ENCODE measurements at places on chromosomes 1 and 21.

- DNase-seq: peak; percentile 33
Measured at GRCh38 chr1:63148825-63149645, 173.3 kb upstream of the FOXD3 start.

DNA sequence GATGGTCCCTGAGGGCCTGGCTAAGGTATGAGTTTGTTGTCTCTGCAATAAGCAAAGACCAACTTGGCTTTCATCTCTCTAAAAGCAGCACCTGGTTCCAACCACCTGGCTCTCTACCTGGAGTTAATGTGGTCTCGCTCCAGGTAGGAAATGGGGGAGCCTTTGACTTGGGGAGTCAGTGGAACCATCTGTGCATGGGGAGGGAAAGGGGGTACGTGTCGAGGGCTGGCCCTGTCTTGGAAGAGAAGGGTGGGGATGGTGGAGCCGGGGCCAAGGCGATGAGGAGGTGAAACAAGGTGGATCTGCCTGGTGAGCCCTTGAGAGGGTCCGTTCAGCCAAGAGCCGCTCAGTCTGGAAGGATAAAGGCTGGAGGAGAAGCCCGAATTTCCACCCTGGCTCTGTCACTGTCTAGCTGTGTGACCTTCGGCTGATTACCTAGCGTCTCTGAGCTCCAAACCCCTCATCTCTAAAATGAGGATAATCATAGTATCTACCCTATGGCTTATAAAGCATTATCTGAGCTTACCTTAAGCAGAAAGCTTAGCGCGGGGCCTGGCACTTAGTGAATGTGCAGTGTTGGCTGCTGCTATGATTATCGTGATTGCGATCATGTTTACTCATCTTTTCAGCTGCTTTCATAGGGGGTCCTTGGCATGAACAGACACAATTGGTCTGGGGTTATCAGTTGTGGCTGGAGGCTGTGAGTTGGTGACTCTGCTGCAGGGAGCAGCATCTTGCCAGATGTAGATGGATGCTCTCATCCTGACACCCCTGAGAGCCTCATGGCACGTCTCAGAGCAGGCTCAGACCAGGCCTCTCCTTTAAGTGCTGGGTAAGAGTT is 78.7 kb downstream of the ACTL8 start:
- DNase-seq: no peak

- DNase-seq: no peak
Measured at GRCh38 chr1:85584264-85584781, 3.8 kb downstream of the CCN1 start.

DNA sequence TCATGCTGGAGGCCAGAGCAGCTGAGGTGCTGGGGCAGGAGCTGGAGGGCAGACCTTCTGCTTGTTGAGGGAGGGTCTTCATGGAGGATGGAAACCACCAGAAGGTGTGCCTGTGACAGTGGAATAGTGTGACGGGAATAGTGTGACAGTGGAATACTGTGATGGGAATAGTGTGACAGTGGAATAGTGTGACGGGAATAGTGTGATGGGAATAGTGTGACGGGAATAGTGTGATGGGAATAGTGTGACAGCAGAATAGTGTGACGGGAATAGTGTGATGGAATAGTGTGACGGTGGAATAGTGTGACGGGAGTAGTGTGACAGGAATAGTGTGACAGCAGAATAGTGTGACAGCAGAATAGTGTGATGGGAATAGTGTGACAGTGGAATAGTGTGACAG is 325.1 kb downstream of the HHAT start:
- DNase-seq: no peak

GRCh38 chr1:61450872-61451571 is 273.9 kb downstream of the TM2D1 start:
- DNase-seq: no peak

DNA sequence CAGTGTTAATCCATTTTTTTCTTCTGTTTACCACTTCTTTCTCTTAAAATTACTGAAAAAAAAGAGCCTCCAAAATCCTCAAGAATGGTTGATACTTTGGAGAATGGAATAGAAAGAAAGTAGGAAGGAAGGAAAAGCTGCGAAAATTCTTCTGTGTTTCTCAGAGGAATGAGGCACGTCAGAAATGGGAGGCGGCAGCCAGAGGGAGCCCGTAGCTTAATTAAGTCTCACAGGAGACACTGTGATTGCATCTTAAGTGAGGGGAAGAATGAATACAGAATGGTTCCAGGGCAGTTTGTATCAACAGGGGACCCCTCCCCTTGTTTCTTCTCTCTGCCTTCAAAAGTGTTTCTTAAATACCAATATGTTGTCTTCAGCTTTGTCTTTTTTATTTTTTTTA is 1099.5 kb downstream of the PLA2G4A start:
- no peak for DNase-seq

- DNase-seq: no peak
Measured at GRCh38 chr1:166682588-166682987, 156.7 kb upstream of the POGK start.

GRCh38 chr1:16903458-16903796 is 7.6 kb downstream of the RNU1-2 start:
- DNase-seq: no peak

DNA sequence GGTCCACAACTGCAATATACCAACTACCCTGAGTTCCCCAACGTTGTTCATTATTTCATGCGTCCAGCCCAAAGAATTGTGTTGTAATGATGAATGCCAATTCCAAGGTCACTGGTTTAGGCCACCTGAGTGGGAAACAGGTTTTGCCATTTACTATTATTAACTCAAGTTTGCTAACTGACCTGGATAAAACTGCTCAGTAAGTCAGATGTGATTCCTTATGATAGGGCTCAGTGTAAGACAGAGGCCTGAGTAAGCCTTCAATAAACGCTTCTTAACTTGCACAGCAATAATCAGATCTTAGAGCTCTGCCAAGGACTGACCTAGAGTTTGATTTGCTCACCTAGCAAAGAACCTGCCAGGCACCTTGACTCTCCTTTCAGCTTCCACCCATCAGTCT is 10.0 kb downstream of the PUM1 start:
- no peak for DNase-seq

DNA sequence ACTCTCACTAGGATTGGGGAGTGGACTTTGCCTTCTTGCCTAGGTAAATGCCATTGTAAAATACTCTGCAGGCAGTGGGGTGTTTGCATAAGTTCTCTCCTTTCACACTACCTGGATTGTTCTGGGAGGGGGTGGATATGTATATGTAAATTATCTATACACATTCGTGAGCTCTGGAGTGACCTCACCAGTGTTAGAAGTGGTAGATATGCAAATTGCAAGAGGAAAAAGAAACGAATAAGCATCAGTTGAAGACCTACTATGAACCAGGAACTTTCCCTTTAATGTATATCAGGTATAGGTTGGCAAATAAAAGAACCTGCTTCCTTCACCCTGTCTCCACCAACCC is 1.5 kb upstream of the ARHGEF11 start:
- DNase-seq: peak; percentile 49

- DNase-seq: no peak
Measured at GRCh38 chr1:149903836-149904491, 4.6 kb downstream of the BOLA1 start.

DNA sequence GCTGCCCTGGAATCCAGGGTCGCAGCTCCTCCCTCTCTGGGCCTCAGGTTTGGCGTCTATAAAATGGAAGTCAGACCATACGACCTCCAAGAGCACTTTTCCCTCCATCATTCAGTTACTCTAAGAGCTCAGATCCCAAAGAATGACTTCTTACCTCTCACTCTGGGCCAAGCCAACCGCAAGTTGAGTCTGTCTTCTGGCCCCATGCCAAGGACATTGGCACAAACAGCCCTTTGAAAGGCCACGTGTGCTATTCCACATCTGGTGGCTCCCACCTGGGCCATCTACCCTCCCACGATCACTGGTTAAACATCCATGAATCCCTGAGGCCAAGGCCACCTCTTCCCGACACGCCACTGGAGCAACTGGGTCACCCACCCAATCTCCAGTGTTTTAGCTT is 12.4 kb downstream of the SLC2A7 start:
- DNase-seq: no peak

DNA sequence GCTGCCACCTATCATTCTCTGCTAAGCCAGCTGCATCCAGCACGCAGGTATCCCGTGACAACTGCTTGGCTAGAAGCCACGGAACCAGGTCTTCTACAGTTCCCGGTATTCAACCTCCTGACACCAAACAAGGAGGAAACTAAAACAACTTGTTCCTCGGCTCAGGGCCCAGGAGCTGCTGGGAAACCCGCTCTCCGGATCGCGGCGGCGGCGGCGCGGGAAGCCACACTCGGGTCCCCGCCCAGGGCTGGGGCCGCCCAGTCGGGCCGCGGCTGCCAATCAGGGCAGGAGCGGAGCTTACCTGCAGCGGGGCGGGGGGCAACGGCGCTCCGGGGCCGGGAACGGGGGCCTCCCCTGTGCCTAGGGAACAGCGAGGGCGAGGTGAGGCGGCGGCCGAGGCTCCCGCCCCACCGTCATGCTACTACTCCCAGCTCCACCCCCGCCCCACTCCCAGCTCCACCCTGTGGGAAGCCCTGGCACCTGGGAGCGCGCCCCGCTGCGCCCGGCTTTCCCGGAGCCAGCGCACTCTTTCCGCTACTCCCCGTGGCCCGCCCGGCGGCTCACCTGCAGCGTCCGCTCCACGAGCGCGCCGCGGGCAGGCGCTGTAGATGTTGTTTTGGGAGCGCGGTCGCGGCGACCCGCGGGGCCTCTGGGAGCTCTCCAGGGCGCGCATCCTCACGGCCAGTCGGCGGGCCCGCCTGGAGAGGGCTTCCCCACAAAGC is 12.1 kb downstream of the IL24 start:
- DNase-seq: peak; percentile 80

DNA sequence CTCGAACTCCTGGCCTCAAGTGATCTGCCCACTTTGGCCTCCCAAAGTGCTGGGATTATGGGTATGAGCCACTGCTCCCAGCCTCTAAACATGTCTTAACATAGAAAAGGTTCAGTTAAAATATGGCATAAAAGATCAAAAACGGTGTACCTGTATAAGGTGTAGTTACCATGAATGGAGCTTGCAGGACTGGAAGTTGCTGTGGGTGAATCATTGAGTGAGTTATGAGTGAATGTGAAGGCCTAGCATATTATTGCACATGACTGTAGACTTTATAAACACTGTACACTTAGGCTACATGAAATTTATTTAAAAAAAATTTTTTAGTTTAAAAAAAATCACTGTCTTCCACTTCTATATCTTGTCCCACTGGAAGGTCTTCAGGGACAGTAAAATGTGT is 15.7 kb downstream of the ABCD3 start:
- no peak for DNase-seq

- DNase-seq: no peak
Measured at GRCh38 chr1:237975903-237976302, 85.2 kb upstream of the ZP4 start.

GRCh38 chr1:60915441-60915840 is 166.9 kb upstream of the NFIA start:
- no peak for DNase-seq

DNA sequence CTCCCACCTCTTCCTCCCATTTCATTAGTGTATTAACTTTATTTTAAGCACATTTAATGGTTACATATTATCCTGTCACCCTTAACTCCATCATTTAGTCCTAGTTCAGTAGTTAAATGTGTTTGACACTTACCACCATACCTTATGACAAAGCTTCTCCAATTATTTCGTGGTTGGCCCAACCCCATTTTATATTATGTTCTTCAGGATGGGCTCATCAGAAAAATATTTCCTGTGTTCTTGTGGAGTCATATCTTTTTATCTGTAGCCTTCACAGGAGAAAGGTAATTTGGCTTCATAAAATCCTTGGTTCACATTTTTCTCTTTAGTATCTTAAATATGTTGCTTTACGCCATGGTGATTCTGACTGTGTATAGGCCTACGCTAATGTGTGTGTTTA is 142.3 kb upstream of the COL6A1 start:
- peak; percentile 72 for DNase-seq

DNA sequence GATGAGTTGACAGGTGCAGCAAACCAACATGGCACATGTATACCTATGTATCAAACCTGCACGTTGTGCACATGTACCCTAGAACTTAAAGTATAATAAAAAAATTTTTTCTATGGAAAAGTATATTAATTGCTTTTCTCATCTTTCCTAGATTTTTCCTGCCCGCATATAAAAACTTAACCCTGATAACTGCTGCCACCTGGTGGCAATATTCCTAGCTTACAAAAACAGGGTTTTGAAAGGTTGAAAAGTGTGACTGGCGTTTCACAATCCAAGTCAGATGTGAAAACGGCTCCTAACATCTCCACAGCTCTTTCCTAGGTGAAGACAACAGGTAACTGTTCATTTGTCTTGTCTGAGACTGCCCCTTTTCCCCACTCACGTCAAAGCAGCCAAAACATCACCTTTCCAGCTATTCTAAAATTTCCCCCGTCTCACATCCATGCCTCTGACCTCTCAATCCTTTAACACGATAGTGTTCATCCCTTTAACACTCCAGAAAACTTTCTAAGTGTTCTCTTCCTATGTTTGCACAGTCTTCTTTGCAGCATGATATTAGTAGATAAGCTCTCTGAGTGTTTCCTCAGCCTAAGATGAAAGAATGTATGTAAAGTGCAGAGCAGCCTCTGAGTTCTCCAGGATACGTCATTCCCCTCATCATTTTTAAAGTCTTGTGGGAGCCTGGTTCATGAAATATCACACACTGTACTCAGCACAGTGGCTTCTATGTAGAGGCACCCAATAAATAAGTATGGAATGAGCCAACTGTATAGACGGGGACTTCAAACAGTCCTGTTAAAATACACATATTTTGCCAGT is 27.5 kb downstream of the OVGP1 start:
- DNase-seq: peak; percentile 6

DNA sequence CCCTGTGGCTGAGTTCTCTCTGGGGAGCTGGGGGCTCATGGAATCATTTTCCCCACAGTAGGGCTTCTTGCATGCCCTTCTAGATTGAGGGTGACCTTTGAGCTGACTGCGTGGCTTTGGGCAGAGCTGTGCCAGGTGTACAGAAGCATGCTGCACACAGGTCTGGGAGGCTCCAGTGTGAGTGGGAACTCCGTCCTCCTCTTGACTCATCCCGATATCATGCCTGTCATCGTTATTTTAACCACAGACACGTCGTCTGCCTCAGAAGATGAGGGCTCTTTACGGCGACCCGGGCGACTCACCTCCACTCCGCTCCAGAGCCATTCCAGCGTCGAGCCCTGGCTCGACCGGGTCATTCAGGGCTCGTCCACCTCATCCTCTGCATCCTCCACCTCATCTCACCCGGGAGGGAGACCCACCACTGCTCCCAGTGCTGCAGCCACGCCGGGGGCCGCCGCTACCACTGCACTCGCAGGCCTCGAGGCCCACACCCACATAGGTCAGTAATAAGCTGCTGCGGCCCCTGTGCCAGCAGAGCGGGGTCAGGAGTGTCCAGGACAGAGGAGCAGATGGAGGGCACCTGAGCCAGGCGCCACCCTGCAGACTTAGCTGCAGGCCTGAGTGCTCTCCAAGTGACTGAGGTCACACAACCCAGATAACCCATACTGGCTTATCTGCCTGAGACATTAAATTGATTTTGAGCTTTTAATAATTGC is 39.8 kb downstream of the DIP2A start:
- peak; percentile 61 for DNase-seq

GRCh38 chr21:16402752-16403151 is 673.0 kb downstream of the USP25 start:
- no peak for DNase-seq

DNA sequence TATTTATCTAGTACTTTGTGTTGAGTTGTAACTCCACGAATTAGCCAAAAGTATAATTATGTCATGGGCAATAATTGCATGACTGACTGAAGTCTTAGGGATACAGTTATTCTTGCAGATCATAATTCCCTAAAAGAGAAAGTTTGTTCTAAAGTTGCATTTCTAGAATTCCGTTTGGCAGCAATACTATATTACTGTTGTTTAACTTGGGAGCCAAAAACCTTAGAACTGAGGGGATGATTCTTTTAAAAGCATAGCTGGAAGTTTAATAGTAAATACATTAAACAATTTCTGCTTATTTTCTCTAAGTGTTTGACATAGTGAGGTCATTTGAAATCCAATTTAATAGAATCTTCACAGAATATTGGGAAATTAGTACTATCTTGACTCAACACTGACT is 356.4 kb upstream of the ADAMTS5 start:
- DNase-seq: no peak

Measured in SW480 (cell line).